ENCODE measurements at places on chromosomes 11 and 22. TPM values are rescaled to one million over a fixed set of nuclear protein-coding genes. Genes with fewer than 3 reads are reported as not detected.

- no peak for DNase-seq
Measured at GRCh38 chr11:67302571-67303131, 679 bp upstream of the SSH3 start.

The INPPL1 gene
- 61.6 TPM for total RNA-seq

The TSPAN32 gene
- total RNA-seq = 3.5 TPM

The SLC16A8 gene
- total RNA-seq = 0.33 TPM

DNA sequence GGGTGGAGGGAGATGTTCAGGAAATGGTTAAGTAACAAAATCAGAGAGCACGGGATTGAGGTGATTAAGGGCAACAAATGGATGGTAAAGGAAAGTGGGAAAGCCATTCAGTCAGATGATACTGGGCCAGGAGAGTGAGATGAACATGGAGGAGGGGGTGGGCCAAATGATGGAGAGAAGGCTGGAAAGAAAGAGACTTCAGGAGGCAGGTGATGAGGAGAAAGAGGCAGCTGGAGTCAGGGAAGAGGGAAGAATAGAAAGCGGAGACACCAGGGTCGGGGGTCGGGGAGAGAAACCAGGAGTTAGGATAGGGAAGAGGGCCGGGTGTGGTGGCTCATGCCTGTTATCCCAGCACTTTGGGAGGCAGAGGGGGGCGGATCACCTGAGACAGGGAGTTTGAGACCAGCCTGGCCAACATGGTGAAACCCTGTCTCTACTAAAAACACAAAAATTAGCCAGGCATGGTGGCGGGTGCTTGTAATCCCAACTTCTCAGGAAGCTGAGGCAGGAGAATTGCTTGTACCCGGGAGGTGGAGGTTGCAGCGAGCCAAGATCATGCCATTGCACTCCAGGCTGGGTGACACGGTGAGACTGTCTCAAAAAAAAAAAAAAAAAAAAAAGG, 4.7 kb upstream of the KDM2A start:
- DNase-seq = no peak

DNA sequence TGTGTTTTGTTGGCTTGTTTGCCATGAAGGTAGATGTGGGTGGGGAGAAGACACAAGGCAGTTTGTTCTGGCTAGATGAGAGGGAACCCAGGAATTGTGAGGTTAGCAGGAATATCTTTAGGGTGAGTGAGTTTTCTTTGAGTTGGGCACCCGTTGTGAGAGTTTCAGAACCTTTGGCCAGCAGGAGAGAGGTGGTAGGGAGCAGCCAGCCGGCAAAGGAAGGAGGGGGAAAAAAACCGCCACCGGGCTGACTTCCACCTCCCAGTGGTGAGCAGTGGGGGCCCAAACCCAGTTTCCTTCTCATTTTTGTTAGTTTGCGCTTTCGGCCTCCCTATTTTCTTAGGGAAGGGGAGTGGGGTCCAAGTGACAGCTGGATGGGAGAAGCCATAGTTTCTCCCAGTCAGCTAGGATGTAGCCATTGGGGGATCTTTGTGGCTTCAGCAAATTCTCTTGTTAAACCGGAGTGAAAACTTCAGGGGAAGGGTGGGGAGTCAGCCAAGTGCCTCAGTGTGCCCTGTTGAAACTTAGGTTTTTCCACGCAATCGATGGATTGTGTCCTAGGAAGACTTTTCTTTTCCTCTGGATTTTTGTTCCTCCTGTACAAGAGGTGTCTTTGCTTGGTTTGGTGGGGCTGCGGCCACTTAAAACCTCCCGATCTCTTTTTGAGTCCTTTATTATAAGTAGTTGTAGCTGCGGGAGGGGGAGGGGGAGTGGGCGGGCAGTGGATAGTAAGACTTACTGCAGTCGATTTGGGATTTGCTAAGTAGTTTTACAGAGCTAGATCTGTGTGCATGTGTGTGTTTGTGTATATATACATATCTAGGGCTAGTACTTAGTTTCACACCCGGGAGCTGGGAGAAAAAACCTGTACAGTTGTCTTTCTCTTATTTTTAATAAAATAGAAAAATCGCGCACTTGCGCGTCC, 1.1 kb upstream of the GCAT start:
- DNase-seq = no peak

The DDTL gene
- 2.2 TPM for total RNA-seq

DNA sequence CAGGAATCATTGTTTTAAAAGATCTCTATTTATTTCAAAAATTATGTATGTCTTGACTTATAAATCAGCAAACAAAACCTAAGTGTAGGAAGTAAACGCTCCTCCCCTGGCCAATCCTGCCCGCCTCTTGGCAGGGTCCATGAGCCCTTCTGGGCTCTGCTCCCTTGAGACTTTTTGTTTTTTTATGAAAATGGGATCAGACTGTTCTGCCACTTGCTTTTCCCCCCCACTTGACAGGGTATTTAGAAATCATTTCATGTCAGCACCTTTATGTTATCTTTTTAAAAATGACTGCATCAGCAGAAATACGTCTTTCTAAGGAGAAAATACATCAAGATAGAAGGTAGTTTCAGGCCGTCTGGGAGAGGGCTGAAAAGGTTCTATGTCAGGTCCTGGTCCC, 35.6 kb downstream of the FBLN1 start:
- no peak for DNase-seq
